ENCODE measurements at places on chromosomes 3 and 15. TPM values are rescaled to one million over a fixed set of nuclear protein-coding genes. Genes with fewer than 3 reads are reported as not detected.

- DNase-seq, result no peak
Observed at GRCh38 chr3:93843981-93844380, 129.7 kb downstream of the PROS1 start.

TTLL13 gene
- under 0.01 TPM for total RNA-seq

SLC6A11 gene
- total RNA-seq, result 27.3 TPM

- no peak for DNase-seq
Observed at GRCh38 chr3:187706971-187707370, 4.6 kb upstream of the RTP2 start.

- no peak for DNase-seq
Observed at GRCh38 chr15:58139276-58139988, 1.3 kb downstream of the AQP9 start.

DNA sequence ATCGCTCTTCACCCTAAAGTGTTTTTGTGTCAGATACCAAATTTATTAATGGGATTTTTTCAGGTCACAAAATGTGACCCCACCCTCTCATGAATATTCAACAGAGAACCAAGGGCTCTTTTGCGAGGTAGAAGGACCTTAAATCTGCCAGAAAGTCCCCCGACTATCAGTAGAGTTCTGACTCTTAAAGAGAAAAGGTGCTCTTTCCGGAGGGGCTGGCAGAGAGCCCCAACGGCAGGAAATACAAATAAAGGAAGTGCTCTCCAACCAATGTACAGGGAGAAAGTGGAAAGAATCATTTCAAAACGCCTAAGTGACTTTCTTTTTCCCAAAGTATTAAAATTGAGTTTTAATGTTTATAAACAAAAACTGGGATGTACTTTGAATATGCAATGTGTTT is 517.2 kb downstream of the FOXP1 start:
- no peak for DNase-seq

DNA sequence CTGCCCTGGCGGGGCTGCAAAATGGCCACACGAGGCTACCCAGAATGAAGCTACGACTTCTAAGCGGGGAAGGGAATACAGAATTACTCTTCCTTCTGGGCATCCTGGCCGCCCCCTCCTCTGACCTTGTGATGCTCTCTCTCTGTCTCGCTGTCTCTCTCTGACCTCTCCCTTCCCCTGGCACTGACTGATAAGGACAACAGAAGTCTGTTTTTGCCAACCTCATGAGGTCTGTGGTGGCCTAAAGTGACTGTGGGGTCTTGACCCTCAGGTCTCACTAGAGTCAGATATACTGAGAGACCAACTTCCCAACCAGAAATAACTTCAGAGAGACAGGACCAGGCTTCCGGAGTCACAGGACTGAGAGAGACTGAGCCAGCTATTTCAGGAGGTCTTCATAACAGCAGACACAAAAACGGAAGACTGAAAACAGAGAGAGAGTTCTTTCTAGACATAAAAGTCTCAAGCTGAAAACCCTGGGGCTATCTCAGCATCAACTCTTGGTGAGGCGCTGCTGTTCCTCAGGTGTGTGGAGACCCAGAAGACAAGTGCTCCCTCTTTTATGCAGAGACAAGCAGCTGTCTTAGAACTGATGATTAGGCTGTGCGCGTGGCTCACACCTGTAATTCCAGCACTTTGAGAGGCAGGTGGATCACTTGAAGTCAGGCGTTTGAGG is 38.2 kb upstream of the CFAP161 start:
- DNase-seq, result no peak

AGBL1 gene
- total RNA-seq, result 1.2 TPM

DNA sequence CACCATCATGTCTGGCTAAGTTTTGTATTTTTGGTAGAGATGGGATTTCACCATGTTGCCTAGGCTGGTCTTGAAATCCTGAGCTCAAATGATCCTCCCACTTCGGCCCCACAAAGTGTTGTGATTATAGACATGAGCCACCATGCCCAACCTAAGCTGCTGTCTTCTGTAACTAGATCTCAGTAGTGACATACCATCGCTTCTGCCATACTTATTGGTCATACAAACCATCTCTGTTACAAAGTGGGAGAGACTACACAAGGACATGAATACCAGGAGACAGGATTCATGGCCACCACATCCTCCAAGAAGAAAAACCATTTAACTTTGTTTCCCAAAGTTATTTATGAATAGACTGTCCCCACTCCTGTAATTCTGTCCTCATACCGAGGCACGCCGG is 81.3 kb downstream of the SMAD6 start:
- DNase-seq, result no peak

COL7A1 gene
- 1.2 TPM for total RNA-seq

HIGD1A gene
- 127 TPM for total RNA-seq

FETUB gene
- total RNA-seq, result not detected

GRCh38 chr15:70853973-70854665 is at the start of gene LARP6:
Gene LARP6, minus strand, starts transcription at chr15:70854157. Its CDS starts 69 bp downstream, at chr15:70854088.
- peak; percentile 77 for DNase-seq

RHOA gene
- 143 TPM for total RNA-seq

DNA sequence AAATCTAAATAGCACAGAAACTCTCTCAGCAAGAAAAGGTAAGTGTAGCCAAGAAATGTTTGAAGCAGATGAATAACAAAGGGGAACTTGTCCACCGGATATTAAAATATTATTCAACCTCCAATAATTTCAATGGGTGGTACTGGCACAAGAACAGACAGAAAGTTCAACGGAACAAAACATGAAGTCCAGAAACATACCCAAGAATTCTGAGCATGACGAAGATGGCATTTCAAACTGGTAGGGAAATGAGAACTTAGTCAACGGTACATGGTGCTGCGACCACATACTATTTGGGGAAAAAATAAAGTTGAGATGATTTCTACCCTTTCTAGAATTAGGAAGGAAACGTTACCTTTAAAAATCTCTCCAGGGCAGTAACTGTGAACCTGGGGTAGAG is 5.5 kb downstream of the CHSY1 start:
- no peak for DNase-seq

GRCh38 chr3:74631351-74632140 is 17.1 kb upstream of the CNTN3 start:
- no peak for DNase-seq

DNA sequence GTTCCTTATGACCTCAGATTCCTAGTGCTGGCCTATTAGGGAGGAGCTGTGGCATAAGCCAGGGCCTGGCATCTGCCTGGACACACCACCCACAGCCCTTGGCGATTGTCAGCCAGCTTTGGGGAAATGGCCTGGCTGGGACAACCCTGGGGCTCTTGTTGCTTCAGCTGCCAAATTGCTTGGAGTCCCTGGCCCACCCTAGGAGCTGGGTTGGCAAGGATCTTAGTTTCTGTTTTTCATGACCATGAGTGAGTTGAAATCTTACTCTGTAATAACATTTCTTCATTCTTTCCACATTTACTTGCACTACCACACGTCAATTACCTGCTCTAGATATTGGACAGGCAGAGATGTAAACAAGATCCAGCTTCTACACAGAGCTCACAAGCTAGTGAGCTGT is 1.9 kb upstream of the MYZAP start:
- DNase-seq, result no peak

SPATA12 gene
- total RNA-seq, result not detected

All from frontal cortex (tissue), 4 donors.